ENCODE measurements at places on chromosomes 1 and 21.

GRCh38 chr1:20723159-20723536 lies 5.3 kb upstream of the KIF17 start:
- DNase-seq, result no peak

GRCh38 chr1:62693123-62693522 lies 4.9 kb upstream of the DOCK7 start:
- no peak for DNase-seq

DNA sequence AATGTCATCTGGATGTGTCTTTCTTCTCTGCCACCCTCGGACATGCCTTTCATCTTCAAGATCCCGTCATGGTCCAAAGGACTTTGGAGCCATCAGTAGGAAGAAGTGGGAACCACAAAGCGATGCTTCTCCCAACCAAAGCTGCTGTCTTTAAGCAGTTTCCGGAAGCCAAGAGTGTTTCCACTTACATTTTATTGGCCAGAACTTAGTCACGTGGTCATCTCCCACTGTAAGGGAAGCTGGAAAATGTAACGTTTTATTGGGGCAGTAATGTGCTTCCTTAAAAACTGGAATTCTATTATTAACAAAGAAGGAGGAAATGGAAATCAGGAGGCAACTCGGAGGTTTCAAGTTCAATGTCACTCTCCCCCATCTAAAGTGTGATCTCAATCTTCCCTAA lies 170.8 kb downstream of the ATG4C start:
- DNase-seq, result no peak

DNA sequence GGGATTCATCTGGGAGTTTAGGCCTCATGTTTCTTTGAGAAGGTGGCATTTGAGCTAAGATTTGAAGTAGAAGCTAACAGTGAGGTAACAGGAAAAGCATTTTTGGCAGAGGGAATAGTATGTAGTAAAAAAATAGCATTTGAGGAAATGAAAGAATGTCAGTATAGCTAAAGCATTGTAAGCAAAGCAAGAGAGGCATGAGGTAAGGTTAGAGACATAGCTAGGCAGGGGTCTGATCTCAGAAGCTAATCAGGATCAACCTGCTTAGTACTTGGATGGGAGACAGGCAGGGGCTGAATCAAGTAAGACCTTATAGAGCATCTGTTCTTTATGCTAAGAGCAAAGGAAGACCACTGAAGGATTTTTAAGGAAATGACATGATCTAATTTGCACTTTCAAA lies 4.0 kb downstream of the POLR3C start:
- DNase-seq, result no peak

DNA sequence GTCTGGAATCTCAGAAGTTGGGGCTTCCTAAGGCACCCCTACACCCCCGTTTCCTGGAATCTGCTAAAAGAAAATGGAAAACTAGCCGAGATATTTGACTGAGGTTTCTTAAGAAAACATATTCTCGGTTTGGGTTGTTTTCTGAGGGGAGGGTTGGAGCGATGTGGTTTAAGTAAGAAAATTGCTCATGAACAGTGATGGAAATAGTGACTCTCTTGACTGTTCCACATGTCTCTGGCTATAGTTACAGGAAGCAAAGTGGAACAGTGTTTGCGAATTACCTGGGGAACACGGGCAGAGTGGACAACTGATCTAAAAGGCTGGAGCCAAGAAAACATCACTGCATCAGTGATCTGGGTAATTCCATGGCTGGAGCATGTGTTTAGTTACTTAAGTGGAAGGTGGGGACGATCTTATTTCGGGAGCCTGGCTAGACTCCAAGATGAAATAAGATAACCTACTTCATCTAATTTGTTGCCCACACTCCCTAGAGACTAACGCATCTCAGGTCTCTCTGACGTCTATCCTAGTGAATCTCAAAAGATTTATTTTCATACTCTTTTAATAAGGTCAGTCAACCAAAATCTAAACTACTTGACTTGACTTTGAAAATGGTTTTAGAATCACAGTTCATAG lies 92.4 kb downstream of the KCNJ15 start:
- DNase-seq, result no peak

- peak; percentile 35 for DNase-seq
Observed at GRCh38 chr1:214124915-214125314, 137.1 kb downstream of the PROX1 start.

Measured in NCI-H2081 (cell line).